HEK293T (cell line): ENCODE measurements at places on chromosomes 5 and 9.

DNA sequence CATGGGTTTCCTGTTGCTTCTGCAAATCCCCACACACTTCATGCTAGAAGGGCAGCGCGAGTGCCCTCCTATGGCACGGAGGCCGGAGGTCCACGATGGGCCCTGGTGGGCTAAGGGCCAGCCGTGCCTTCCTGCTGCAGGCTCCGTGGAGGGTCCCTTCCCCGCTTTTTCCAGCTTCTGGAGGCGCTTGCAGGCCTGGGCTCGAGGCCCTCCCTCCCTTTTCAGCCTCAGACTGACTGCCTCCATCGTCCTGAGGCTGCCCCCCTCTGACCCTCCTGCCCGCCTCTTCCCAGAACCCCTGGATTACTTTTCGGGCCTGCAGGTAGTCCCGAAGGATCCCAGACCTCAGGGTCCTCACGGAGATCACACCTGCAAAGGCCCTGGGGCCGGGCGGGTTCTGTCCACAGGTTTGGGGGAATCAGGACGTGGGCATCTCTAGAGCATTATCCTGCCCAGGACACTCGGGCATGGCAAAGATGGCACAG, 3.2 kb upstream of the TERT start:
- no peak for DNase-seq

- no peak for DNase-seq
Measured at GRCh38 chr5:87581661-87582060, 168.9 kb upstream of the CCNH start.

DNA sequence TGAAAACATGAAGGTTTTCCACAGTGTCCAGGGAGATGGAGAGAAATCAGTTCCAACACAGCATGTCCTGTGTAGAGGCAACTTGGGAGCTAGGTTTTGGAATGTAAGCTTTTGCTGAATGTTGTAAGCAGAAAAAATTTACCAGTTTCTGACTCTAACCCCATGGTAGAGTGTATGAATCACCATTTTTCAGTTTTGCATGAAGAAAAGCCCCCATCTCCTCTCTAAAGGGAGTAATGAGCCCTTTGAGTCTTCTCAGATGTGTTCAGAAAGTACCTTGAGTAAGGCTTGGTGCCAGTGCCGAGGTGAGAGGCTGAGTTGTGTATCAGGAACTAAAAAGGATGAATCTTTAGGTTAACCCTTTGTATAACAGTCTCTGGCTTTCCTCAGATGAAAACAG, 96.2 kb downstream of the ADRB2 start:
- no peak for DNase-seq

GRCh38 chr9:85278769-85279168, 463.0 kb downstream of the AGTPBP1 start:
- DNase-seq: no peak

GRCh38 chr5:34682926-34683623, 26.9 kb downstream of the RAI14 start:
- DNase-seq: no peak

GRCh38 chr9:6575324-6576034, 70.0 kb downstream of the GLDC start:
- no peak for DNase-seq

DNA sequence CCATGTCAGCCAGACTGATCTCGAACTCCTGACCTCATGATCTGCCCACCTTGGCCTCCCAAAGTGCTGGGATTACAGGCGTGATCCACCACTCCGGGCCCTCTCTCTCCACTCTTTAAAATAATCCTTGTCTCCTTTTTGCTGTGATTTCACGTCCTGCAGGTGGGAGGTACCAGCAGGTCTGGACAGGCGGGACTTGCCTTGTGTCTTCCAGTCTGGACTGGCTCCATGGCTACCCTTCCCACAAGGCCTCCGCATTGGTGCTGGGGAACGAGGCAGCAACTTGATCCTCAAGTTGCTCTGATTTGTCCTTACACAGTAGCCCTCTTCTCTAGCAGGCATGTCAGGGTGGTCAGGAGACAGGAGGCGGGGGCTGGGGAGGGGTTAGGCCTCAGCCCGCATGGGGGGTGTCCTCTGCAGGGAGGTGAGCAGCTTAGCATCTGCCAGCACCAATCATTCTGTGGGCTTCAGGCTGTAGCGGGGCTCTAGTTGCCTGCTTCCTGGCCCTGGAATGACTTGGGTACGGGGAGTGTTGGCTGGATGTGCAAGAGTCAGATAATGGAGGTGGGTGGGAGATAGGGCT, 54.3 kb downstream of the TENT4A start:
- no peak for DNase-seq

DNA sequence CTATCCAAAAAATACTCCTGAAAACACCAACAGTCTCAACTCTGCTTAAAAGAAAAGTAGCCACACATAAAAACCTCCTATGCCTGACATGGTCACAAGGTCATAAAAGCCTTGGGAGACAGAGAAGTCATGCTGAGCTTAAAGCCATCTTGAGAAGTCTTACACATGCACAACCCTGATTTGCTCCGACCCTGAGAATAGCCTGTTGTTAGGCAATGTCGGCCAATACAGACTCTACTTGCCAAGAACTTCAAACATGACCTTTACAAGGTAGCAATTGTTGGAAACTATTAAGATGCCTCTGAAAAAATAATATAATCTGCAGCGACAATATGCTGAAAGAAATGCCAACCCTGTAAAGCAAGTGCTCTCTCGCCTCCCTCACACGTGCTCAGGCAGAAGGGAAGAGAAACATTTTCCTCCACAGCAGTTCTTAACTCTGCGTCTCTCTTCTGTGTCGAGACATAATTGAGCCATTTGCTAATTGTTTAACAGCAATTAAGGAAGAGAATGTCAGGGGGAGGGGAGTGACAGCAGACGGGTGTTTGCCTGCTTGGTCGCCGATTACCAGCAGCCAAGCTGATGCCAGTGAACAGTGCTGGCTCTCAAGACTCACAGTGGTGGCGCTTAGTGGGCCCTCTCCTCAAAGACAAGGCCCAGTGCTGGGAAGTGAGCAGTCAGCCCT, 393.6 kb downstream of the SPOCK1 start:
- DNase-seq: no peak

- no peak for DNase-seq
Measured at GRCh38 chr9:17191082-17191481, 56.2 kb downstream of the CNTLN start.

DNA sequence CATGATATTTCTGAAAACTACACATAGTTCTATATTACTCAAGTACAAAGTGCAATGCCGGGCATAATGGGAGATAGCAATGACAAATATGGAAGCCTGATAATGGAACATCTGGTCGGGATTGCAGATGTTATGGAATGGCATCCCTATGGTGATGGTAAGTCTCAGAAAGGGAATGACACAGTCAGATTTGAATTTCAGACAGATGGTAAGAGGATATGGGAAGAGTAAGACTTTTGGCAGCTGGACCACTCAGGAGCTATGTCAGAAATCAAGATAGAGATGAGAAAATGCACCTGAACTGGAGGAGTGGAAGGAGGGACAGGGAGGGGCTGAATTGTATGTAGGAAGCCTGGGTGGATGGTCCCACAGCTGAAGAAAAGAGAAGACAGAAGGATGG, 200.0 kb downstream of the DTWD2 start:
- no peak for DNase-seq

DNA sequence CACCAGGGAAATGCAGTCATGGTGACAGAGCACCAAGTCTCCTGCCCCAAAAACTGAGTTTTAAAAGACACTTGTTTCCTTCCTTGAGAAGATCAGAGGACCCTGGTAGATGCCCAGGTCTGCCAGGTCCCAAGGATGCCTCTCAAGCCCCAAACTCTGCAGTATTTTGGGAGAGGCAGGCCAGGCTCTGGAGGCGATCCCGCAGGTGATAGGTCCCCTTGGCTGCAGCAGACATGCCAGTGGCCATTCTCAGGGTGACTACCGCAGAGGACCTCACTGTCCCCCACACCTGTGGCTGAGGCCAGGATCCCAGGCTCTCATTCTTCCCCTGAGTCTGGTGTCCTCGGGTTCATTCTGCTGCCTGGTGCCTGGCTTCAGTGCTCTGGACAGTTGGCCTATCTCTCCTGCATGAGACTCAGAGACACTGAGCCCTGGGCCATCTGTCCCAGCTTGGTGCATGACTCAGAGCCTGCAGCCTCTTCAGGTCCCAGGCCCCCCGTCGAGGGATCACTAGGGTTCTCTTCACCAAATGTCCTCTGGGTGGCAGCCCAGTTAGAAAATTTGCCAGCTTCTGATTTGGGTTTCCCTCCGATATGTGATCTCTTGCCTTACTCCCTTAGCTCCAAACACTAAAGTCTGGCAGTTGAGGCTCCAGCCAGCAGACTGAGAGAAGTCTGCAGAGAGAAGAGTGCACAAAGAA, 59.7 kb upstream of the GARNL3 start:
- peak; percentile 41 for DNase-seq
